ENCODE measurements at places on chromosomes 1 and 21. TPM values are rescaled to one million over a fixed set of nuclear protein-coding genes. Genes with fewer than 3 reads are reported as not detected.
A peak's percentile ranks its signal among the peaks of the same experiment; 100 is the strongest.

DNA sequence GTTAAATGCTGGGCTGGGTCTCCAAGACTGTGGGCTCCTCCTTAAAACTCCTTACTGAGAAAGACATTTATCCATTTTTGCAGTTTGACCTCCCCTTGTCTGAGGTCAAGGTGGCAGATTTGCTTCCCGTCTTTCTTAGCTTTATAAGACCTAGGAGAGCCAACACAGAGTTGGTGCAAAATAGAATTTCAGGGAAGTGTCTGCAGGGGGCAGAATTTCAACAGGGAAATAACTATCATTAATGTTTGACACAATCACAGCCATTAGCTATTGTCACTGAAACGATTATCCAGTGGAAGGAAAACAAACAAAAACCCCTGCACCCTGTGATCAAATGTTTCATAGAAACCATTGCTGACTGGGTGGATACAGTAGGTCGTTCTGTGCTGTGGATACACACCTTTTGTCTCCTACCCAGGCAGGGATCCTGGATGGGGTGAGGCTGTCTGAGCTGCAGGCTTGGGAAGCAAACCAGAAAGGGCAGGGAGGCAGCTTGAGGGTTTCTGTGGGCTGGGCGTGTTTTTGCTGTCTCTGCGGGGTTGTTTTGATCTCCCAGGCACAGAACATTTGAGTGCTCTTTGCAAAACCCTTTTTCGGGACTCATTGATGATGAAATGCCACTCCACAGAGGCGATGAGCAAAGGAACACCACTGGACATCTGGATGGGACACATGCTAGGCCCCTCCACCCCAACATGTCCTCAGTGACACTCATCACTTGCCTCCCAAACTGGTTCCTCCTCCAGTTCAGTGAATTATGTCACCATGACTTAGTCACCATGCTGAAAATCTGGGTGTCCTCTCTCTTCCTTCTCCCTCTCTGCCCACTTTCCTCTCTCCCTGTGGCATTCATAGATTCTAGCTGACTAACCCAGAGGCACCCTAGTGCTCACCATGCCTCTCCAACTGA, 94.2 kb upstream of the SERBP1 start:
- DNase-seq = no peak

- DNase-seq = no peak
These were observed 131.6 kb downstream of the DMRTB1 start for GRCh38 chr1:53590531-53591515.

- no peak for DNase-seq
These were observed 50.2 kb downstream of the LRRC8D start for GRCh38 chr1:89870998-89871397.

- DNase-seq = no peak
These were observed 204.9 kb upstream of the CACYBP start for GRCh38 chr1:174794861-174795260.

DNA sequence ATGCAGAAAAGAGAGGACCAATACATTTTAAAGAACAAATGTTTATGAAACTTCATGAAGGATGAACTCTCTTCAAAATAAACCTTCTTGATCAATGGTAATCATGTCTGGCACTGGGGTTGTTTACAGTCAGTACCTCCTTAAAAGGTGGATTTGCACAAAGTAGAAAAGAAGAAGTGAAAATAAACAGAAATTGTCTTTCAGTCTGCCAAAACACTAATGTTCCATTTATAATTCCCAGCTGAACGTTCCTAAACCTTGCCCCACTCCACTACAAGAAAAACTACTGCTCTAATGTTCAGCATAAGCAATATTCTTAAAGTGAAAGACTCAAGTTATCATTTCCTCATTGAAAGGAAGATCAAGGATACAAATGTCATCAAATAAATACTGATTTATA, 86.2 kb downstream of the EIF4G3 start:
- DNase-seq = no peak

DNA sequence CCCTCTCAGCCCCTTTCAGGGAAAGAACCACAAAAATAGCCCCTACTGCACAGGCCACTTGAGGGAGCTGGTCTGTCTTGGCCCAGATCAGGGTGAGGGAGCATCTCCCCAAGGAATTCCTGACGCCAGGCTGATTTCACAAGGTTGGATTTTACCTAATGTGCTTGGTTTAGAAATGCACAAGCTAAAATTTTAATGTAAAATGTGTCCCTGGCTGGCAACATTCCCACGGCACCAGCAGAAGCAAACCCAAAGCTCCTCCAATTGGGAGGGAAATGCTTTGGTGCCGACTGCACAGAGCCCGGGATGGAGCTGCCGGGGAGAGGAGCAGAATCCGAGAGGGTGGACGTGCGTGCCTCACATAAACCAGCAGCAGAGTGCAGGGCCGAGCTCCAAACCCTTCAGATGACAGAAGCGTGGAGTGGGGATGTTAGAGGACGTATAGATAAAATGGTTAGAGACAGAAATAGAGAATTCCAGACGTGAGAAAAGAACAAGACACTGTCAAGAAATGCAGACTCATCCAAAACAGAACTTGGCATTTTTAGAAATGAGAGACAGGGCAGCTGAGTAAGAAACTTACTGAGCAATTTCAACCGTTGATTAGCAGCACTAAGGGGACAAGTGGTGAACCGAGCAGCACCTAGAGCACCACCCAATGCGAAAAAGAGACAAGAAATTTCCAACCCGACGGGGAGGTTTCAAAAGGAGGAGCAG, 41.6 kb upstream of the TMEM52 start:
- no peak for DNase-seq

GRCh38 chr1:16212251-16212961, at the start of gene ARHGEF19:
Gene ARHGEF19 (minus strand): TSS chr1:16212652. CDS start chr1:16209054, 3,598 bp downstream.
- DNase-seq = no peak

GRCh38 chr1:151197863-151198253, 494 bp upstream of the PIP5K1A start:
- DNase-seq = no peak

DNA sequence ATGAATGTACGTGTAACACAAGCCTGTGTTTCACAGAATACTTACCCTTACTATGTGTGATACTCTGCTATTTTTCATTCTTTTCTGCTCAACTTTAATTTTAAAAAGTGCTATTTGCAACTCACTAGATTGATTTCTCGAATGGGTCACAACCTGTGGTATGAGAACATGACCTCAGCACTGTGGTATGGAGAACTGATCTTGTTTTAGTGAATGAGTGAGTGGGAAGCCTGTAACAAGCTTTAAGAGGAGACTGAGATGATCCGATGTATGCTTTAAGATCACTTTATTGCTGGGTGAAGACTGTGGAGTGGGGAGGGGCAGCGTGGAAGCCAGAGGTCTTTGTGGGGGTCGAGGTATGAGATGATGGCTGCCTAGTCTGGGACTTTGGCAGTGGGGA, 21.6 kb downstream of the MECR start:
- no peak for DNase-seq

GRCh38 chr21:42151948-42152220, 67.1 kb upstream of the ABCG1 start:
- no peak for DNase-seq

DNA sequence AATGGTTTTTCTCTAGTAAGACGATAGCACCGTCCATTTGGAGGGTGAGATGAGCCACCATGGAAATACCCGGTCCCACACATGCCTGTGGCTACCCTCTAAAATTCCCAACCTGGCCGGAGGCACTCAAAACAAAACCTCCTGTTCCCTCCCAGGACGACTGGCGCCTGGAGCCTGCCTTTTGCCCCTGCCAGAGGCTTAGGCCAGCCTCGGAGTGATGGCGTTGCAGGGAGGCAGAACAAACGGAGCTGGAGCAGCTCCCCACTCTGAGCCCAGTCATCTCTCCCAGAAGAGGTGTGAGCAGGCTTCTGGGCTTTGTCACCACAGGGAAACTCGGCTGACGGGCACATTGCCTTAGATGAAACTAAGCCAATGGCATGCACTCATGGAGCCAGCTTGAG, 213.7 kb upstream of the HOOK1 start:
- no peak for DNase-seq

GRCh38 chr1:91714867-91715381, 171.0 kb downstream of the TGFBR3 start:
- DNase-seq = no peak

GRCh38 chr1:184945029-184945428, 29.3 kb downstream of the NIBAN1 start:
- no peak for DNase-seq

GRCh38 chr1:11056504-11056903, 3.3 kb downstream of the SRM start:
- DNase-seq = no peak

- no peak for DNase-seq
These were observed 59.0 kb downstream of the ZBTB17 start for GRCh38 chr1:15916916-15917315.

GRCh38 chr1:200900877-200901276, 6.2 kb downstream of the INAVA start:
- DNase-seq = no peak

- no peak for DNase-seq
These were observed 22.9 kb downstream of the MEF2D start for GRCh38 chr1:156477526-156478249.

DNA sequence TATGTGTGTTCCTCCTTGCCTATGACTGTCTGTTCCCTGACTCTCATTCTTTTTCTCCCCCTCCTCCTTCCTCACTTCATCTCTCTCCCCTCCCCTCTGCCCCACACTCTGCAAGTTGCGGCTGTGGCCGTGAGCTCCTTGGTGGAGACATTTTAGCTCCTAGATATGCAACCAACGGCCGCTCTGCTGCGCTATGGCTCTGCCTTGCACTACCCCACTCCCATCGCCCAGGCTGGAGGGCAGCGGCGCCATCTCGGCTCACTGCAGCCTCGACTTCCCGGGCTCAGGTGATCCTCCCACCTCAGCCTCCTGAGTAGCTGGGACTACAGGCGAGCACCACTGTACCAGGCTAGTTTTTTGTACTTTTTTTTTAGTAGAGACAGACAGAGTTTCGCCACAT, 5.5 kb downstream of the REG4 start:
- no peak for DNase-seq

GRCh38 chr1:182877331-182877730, 38.2 kb downstream of the DHX9 start:
- no peak for DNase-seq

DNA sequence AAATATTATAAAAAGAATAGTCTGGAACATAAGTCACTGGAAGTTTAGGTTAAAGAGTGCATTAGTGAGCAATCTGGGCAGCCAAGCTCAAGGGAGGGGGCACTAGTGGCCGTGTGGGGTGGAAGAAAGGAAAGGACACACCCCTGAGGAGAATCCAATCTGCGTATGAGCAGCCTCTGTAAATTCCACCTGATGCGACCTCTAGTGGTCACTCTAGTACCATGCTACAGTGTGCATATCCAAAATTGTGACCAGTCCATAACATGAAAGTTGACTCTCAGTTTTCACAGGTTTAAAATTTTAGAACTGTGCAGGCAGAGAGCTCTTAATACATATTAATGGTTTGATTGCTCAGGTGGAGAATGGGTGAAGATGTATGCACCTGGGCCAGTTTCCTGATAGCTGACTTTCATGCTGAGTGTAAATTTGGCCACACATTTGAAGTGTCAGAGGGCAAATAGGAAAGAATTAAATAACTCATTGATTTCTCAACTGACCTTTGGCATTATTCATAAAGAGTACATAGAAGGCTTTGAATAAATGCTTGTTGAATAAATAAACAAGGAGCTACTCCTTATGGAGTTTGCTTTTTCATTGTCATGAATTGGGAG, 105.9 kb upstream of the C21orf91 start:
- peak; percentile 24 for DNase-seq

DDR2 gene
- total RNA-seq = 0.26 TPM

AVPR1B gene
- total RNA-seq = not detected

RGS7 gene
- total RNA-seq = not detected

ILDR2 gene
- 0.34 TPM for total RNA-seq

HAO2 gene
- total RNA-seq = not detected

GIPC2 gene
- 0.17 TPM for total RNA-seq

GFI1 gene
- total RNA-seq = 10.2 TPM

UTS2 gene
- total RNA-seq = 1.0 TPM

AKR7A3 gene
- total RNA-seq = 1.1 TPM

PALMD gene
- total RNA-seq = not detected

KCNE2 gene
- total RNA-seq = not detected

Data from T-helper 17 cell (primary cell).